ENCODE measurements at places on chromosomes 1 and 21.

DNA sequence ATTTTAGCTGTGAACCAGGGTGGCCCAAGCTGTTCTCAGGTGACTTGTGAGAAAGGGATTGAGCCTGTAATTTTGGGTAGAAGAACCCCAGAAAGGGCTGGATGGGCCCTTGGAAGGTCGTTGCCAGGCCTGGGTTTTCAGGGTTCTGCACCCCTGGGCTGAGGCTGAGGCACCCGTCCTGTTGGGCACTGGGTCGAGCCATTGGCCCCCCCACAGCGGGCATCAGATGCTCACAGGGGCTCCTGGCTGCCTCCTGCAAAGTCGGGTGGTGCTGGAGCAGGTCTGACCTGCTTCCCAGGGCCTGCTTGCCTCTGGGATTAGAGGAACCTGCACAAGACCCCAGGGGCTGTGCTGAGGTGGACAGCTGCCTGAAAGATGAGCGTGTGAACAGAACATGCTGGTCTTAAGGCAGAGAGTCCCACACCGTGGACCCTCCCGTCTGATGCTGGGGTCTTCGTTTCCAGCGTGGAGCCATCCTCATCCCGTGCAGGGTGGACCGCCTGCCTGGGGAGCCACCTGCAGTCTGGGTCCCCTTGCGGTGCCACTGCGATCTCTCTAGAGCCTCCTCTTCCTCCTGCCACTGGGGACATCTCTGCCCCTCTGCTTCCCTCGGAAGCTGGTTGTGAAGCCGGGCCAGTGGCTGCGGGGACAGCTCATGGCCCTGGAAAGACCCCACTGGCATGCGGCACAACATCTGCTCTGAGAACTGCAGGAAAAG lies 1.7 kb upstream of the TRPM2 start:
- DNase-seq: no peak

DNA sequence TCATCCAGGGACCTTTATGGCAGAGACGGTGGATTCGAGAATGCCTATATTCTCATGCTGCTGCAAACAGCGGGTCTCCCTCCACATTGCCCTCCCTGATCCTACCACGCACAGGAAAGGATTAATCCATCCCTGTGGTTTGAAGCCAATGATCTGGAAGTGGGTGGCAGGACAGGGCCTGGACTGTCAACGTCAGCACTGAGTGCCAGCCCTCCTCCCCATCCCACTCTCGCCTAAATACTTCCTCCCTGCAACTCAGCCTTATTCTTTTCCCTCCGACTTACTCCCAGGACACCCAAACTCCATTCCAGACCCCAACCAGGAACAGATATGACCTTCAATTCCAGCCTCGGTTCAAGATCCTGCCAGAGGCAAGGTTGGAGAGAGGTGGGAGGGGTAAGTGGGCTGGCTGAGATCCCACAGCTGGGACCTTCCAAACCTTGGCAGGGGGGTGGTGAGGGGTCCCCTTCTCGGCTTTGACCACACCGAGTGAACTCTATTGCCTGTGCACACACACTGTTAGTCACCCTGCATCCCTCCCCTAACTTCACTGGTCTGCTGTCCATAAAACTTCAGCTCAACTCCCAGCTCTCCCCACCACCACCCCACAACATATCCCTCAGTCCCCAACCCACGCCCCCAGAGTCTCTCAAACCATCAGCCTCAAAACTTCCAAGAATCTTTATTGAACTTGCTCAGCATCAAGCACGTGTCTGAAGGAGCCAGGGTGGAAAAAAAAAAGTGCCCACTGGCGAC lies 2.4 kb upstream of the S100A5 start:
- no peak for DNase-seq

GRCh38 chr21:26840912-26841311 lies 4.3 kb downstream of the ADAMTS1 start:
- DNase-seq: no peak

GRCh38 chr1:167105271-167106118 lies 11.6 kb downstream of the STYXL2 start:
- DNase-seq: no peak

DNA sequence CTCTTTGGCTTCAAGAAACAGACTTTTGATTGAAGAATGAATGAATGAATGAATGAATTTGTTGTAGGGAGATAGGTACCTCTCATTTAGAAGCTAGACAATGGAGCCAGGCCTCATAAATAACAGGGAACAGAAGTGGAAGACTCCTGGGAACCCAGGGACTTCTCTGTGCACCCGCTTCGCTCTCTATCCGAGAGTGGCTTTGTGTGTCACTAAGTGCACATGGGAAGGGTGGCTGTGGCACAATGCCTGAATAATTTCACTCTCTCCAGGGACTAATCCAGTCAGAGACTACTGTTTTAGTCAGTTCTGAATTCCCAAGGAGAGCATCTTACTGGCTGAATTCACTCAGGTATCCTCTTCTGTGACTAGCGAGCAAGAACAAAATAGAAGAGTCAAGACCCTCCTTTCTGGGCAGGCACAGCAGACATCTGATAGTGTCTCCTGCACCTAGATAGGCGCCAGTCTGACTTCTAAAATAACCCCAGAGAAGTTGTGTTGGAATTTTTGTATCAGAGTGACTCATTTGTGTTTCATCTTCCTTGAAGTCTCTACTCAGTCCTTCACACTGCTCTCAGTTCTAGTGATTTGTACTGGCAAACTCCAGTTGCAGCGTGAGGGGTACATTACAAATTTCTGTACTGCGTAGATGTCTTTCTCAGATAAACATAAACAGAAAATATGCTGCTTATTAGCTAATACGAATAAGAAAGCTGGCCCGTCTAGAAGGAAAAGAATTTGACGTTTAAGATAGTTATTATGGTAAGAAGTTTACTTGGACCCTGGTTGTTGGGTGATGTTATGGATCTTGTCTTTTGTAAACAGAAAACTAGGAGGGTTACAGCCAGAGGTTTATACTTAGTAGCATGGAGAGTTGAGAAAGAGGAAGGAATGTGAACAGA lies 34.0 kb downstream of the BACH1 start:
- no peak for DNase-seq

GRCh38 chr1:189701606-189702005 lies 776.1 kb downstream of the BRINP3 start:
- DNase-seq: no peak

DNA sequence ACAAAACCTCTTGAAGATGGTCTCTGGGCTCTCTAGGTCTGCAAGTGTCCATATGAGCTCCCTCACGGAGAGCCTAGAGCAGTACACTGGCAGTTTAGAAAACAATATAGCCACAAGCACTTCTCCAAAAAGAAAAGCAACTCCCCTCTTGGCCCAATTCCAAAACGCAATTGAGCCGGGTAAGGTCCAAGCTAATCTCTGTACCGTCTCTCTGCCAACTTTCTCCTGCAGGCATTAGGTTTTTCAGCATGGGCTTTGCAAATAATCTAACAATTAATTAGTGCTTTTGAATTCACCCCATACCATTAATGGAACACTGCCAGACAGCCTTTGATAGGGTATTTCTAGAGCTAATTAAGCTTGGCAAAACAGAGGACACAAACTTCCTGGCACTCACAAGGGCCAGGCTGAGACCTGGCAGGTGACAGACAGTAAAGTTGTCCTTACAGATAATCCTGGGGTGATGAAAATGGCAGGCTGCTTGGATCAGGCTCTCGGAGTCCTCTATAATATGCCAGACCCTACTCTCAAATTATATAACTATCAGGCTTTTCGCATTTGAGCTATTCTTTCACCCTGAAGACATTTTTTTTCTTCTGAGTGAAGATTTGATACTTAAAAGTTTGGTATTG lies 39.8 kb downstream of the TGFBR3 start:
- DNase-seq: no peak

DNA sequence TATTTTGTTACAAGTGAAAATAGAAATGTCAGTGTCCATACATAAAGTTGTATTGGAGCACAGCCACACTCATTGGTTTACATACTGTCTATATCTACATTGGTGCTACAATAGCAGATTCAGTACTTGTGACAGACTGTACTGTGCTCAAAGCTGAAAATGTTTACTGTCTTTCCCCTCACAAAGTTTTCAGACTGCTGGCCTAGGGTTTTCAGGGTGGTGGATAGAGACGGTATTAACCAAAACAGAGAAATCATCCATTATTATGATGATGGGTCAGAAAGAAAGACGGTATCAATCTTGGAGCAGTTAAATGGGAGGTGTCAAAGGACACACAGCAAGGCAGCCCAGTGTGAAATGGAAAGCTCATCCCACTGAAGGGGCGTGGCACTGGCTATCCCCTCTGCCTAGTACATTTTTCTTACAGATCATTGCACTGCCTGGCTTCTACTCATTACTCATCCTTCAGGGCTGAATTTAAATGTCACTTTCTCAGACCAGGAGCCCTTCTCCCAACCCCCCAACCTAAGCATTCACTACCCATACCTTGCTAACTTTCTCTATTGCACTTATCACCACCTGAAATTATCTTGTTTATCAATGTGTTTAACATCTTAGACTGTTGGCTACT lies 10.2 kb downstream of the JAK1 start:
- no peak for DNase-seq

DNA sequence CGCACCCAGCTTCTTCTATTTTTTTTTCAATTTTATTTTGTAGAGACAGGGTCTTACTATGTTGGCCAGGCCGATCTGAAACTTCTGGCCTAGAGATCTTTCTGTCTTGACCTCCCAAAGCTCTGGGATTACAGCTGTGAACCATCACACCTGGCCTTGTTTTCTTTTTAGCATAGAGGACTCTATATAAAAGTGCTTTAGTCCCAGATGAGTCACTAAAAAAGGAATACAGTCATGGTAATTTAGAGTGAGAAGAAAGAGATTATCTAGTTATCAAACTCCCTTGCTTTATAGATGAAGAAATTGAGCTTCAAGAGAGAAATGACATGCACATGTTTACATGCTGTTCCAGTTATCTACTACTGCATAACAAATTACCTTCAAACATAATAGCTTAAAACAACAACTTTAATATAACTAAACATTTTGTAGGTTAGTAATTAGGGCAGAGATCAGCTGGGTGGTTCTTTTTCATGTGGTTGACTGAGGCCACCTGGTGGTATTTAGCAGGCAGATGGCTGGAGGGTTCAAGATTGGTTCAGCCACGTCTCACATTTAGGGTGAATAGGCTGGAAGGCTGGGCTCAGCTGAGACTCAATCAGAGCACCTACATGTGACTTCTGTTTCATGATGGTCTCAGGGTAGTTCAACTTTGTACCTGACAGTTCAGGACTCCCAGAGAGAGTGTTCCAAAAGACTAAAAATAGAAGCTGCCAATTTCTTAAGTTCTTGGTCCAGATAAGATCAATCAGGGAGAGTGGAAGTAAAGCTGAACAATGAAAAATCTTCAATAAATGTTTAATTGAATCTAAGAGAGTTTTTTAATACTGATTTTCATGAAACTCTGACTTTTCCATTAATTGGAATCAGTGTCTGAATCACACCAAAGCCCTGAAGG lies 16.9 kb upstream of the MTF2 start:
- DNase-seq: no peak

GRCh38 chr1:241542199-241542907 lies 10.2 kb downstream of the KMO start:
- no peak for DNase-seq

DNA sequence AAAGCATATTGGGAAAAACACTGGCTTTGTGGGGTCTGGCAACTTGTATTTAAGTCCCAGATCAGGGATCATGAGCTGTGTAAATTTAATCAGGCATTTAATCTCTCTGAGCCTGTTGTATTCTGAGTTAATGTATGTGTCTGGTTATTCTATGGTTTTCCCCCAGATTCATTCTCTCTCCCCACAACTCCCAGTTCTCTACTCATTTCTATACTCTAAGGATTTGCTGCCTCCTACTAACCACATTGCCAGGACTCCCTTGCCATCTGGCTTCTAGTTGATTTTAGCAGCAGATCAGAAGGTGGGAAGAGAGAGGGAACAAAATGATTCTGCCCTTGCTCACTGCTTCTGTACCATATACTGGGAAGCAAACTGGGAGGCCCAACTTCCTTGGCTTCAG lies 31.4 kb upstream of the S1PR1 start:
- no peak for DNase-seq
